GM04504 (cell line): ENCODE measurements at places on chromosomes 3 and 15.

DNA sequence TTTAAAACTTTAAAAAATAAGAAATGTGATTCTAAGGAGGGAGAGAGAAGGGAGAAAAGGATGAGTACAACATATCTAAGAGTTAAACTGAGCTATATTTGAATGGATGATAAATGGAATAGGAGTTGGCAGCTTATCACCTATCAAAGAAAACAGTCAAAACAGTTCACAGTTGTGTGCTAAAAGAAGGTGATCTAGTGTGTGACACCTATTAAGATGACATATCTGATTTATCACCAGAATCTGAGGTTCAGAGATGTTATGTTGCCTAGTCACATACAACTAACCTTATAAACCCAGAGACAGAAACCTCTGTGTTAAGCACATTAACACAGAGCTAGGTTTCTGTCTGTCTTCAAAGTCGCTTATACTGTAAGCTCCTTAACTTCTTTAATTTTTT is 3.0 kb downstream of the ATP13A3 start:
- DNase-seq: no peak

DNA sequence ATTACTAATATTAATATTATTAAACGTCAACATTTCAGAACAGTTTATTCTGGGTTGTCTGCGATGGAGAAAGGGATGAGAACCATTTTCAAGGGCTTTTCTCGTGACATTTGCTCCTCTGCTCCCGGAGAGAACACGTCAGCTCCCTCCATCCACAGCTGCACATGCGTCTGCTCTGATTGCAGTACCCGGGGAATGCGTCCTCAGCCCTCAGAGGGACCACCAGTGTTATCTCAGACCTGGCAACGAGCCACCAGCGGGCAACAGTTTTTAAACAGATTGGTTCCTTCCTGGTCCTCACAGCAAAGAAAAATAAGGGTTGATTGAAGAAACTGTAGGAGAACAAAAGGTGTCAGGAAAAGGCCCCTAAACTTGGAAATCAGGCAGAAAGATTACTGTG is 202.2 kb upstream of the ADAMTS9 start:
- no peak for DNase-seq

- no peak for DNase-seq
These were observed 519 bp downstream of the ABHD6 start for GRCh38 chr3:58237941-58238681.

DNA sequence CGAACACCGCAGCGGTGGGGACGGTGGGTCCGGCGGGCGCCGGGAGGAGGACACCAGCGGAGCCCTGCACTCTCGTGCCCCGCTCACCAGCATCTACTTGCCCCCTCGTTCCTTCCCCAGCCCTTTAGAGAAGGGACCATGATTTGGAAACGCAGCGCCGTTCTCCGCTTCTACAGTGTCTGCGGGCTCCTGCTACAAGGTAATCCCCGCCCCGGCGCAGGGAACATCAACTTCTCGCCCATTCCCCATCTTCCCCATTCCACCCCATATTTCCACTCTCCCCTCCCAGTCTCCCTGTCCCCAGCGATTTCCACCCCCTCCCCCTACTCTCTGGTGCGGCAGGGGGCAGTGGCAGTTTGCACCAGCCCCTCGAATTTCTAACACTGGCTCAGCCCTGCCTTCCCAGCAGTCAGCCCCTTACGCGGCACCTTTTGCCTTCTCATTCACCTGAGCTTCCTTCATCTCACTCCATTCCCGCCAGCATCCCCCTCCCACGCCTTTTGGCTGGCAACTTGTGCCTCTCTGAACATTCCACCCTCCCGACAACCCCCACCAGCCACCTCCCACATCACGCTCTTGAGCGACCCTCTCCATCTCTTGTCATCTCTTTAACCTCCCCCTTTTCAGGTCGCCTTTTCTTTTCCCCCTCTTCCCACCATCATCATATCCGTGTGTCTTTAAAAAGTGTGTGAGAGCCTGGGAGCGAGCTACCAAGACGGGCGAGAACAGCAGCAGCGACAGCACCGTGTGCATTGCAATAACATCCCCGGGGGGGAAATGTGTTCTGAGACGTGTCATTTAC is 882 bp downstream of the CADM2 start:
- DNase-seq: no peak

GRCh38 chr3:13352621-13353131 is 67.4 kb downstream of the NUP210 start:
- peak; percentile 4 for DNase-seq

GRCh38 chr3:179038216-179038898 is 33.3 kb downstream of the ZMAT3 start:
- DNase-seq: no peak
